ENCODE measurements at places on chromosomes 12 and 14. TPM values are rescaled to one million over a fixed set of nuclear protein-coding genes. Genes with fewer than 3 reads are reported as not detected.

GRCh38 chr12:2341871-2342270 lies 289.1 kb downstream of the CACNA1C start:
- DNase-seq: no peak

Gene AKAP6
- total RNA-seq: 3.7 TPM

- no peak for DNase-seq
Measured at GRCh38 chr12:69689638-69690037, 9.5 kb downstream of the BEST3 start.

DNA sequence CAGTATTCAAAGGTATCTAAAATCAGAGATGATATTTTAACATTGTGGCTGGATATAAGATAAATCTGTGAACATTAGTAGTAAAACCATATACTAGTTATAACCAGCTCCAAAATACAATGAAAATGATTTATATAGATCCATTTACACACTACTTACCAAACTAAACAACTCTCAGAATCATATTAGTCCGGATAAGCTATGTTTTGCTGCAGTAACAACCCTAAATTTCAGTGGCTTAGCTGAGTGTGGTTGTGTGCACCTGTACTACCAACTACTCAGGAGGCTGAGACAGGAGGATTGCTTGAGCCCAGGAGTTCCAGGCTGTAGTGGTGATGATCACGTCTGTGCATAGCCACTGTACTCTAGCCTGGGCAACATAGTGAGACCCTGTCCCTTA lies 23.8 kb downstream of the ZDHHC17 start:
- no peak for DNase-seq

DNA sequence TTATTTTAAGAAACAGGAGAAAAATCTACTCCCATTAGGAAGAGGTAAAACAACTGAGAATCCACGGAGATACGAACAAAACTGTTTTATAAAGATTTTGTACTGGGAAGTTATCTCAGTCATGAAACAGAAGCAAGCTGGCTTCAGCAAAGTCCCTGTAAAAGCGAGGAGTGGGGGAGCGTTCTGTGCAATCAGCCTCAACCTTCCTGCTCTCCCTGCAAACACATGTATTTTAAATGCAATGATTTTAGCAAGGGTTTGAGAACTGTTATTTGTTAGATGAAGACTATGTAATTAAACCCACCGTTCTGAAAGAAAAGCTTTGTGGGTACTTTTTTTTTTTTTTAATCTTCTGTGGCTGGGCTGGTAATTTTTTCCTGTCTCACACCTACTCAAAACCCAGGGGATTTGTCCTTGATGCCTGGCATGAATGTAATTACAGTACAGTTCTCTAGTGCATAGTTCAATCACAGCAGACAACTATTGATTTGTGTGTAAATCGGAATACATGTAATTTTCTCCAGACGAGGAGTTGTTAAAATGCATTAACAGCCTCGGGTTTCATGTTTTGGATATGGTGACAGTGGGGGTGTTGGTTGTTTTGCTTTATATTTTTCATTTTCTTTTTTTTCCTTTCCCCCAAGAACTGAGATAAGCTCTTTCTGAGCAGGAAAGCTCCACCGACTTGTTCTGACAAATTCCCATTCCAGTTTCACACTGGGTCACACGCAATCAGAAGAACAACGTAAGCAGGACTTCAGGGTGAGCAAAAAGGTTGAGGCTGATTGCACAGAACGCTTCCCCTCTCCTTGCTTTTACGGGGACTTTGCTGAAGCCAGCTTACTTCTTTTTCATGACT lies 153.6 kb downstream of the PHLDA1 start:
- no peak for DNase-seq

DNA sequence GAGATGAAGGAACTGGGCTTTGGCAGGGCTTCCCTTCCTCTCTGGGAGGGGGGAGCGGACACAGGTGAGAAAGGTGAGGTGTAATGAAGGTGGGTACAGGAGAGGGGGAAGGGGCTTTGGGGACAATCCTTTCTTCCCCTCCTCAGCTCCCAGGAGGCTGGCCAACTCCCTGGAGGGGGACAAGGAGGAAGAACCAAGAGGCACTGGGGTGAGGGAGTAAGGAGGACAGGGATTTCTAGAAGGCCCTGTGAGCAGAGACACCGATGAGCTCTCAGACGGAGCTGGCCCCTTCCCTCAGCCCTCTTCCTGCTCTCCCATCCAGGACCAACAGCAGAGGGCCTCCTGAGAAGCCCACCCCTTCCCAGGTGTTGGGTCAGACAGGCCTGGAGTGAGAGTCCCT lies 53.4 kb downstream of the PLEKHG3 start:
- DNase-seq: no peak

Data from CD4-positive, alpha-beta memory T cell (primary cell).